ENCODE measurements at places on chromosomes 16 and 17. TPM values are rescaled to one million over a fixed set of nuclear protein-coding genes. Genes with fewer than 3 reads are reported as not detected.

GRCh38 chr16:67268136-67268579 lies 11.2 kb upstream of the PLEKHG4 start:
- no peaks in the 10 kb centered on the region for H3K4me1 ChIP-seq
- no peak overlapping the region for H3K27ac ChIP-seq
- DNase-seq: peak; percentile 83
- no peak overlapping the region for H3K4me3 ChIP-seq

DNA sequence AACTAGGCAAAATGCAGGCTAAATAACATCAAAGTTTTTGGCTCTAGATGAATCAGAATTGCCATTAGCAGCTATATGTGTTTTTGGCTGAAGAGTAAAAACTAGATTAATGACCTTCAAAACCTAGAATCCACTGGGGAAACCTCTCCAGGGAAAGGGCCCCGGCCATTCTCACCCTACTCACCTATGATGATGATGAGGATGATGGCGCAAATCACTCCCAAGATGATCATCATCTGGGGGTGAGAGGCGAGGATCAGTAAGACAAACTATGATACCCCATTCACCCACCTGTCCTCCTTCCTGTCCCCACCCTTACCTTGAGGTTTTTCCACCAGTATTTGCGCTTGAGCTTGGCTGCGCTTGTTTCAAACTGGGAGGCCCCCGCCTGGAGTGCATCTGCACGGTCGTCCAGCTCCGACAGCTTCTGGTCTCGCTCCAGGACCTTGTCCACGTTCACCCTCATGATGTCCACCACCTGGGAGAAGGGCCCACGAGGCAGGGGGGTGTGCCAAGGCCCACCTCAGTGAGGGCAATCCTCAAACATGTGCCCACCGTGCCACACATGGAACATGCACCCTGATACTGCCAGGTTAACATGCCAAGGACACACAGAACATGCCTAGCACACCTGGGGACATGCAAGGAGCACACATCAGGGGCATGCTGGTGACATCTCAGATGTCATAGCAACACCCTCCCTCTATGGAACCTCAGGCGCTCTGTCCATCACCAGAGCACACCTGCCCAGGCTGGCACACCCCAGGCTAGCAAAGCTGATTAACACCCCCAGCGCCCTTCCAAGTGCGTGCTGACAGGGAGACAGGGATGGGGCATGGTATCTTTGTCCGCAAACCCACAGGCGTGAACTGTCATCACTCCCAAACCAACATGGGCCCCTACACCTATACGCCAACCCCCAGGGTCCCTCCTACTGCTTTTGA lies 1.2 kb downstream of the VAMP2 start:
- H3K27ac ChIP-seq: peak overlapping the region; percentile 89
- DNase-seq: peak; percentile 64
- peak overlapping the region; percentile 66 for H3K4me3 ChIP-seq
- H3K4me1 ChIP-seq: no peaks in the 10 kb centered on the region
- no peaks in the 10 kb centered on the region for H3K36me3 ChIP-seq

GRCh38 chr17:29004081-29004692 lies 1.6 kb downstream of the SEZ6 start:
- H3K4me1 ChIP-seq: no peaks in the 10 kb centered on the region
- no peaks in the 10 kb centered on the region for H3K27me3 ChIP-seq

- no peaks in the 10 kb centered on the region for H3K36me3 ChIP-seq
- no peak overlapping the region for H3K4me3 ChIP-seq
- no peak for DNase-seq
- H3K27ac ChIP-seq: no peak overlapping the region
Observed at GRCh38 chr16:86181526-86181925, 282.6 kb downstream of the IRF8 start.

DNA sequence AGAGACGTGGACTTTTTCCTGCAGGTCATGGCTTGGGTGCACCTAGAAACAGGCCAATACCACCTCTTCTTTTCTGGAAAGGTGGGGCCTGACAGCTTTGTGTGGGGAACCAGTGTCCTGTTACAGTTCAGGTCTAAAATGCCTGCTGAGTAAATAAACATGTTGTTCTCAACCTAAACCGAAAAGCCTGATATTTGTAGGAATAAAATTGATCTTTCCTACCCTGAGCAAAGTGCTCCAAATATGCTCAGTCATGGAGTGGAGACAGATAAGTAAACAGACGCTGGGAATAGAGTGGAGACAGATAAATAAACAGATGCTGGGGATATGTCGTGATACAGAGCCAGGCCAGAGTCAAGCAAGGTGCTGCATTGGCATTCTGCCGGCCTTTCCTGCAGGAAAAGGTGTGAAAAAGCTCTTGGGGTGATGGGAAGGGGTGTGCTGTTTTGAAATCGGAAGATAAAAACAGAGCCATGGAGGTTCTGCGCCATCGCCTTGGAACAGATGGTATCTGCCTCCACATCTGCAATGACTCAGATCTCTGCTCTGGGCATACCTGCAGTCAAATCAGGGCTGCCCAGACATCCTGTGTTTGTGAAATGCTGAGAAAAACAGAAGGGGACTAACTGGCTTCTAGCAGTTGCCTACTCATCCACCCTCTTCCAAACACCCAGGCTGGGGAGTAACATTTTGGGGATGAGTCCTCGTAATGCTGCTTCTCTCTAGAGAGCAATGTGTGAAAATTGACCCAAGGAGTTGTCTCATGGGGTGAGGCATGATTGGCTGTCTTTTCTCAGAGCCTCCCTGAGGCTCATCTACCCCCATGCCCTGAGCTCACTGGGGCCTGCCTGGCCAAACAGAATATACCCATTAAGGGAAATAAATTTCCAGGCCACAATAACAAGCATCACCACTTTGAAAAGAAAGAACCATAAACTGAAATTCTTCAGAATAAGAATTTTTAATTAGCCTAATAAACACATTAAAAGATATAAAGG lies 16.8 kb upstream of the TRPV2 start:
- no peak for DNase-seq
- H3K4me1 ChIP-seq: peaks cover 2% of the 10 kb centered on the region
- no peak overlapping the region for H3K27ac ChIP-seq
- H3K27me3 ChIP-seq: no peaks in the 10 kb centered on the region

DNA sequence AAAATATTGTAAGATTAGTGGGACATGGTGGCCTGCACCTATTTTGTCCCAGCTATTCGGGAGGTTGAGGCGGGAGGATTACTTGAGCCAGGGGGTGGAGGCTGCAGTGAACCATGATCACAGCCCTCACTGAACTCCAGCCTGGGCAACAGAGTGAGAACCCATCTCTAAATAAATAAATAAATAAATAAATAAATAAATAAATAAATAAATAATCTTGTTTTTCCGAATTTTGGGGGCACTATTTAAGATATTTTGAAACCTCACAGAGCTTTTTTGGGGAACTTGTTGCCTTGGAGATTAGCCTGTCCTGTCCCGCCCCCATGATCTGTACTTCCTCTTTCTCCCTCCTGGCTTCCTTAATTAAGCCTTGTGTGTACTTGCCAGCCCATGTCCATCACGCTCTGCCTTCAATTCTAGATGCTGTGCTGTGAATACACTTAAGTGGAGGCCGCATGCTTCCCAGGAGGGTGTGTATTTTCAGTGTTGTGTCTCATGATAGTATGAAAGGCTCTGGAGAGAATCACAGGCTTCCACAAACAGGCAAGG lies 4.4 kb downstream of the LGALS9 start:
- H3K4me1 ChIP-seq: no peaks in the 10 kb centered on the region
- H3K36me3 ChIP-seq: no peaks in the 10 kb centered on the region
- no peaks in the 10 kb centered on the region for H3K27me3 ChIP-seq
- no peak for DNase-seq

DNA sequence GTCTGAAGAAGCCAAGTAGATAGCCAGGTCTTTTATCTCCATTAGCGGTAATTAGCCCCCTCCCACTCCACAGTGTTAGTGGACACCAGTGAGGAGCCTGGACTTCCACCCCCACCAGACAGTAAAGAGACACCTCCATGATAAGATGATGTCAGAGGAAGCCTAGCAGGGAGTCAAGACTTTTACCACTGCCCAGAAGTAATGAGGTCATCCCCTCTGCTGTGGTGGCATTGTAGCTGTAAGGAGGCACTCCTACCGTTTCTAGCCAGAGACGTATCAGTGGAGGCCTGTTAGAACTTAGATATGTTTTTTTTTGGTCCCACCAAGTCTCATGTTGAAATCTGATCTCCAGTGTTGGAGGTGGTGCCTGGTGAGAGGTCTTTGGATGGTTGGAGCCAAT lies 38.1 kb downstream of the PIK3R5 start:
- DNase-seq: no peak
- H3K4me3 ChIP-seq: no peak overlapping the region
- no peaks in the 10 kb centered on the region for H3K36me3 ChIP-seq

GRCh38 chr17:6568184-6568758 lies 11.9 kb upstream of the PITPNM3 start:
- no peaks in the 10 kb centered on the region for H3K36me3 ChIP-seq
- no peaks in the 10 kb centered on the region for H3K27me3 ChIP-seq
- H3K4me1 ChIP-seq: no peaks in the 10 kb centered on the region

DNA sequence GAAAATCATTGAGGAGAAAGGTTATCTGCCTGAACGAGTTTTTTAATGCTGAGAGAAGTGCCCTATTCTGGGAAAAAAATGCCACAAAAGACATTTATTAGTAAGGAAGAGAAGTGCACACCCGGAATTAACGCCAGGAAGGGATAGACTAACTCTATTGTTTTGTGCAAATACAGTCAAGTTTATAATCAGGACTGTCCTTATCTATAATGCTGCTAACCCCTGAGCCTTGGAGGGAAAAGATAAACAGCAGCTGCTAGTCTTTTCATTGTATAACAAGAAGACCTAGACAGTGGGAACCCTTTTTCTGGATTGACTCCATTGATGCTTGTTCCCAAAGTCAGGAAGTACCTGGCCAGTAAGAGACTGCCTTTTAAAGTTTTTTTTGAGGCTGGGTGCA lies 26.5 kb downstream of the BCAS3 start:
- DNase-seq: no peak
- no peaks in the 10 kb centered on the region for H3K4me1 ChIP-seq
- H3K36me3 ChIP-seq: no peaks in the 10 kb centered on the region

GRCh38 chr17:81902023-81902652 lies at the start of gene NPB:
NPB (plus strand) TSS chr17:81902238; CDS start chr17:81902278, 40 bp downstream.
- peaks cover 2% of the 10 kb centered on the region for H3K36me3 ChIP-seq
- no peaks in the 10 kb centered on the region for H3K27me3 ChIP-seq
- H3K27ac ChIP-seq: no peak within 1 kb of the TSS
- DNase-seq: no peak
- peak within 1 kb of the TSS; percentile 3 for H3K4me3 ChIP-seq

GRCh38 chr17:46212634-46213435 lies 19.6 kb upstream of the KANSL1 start:
- H3K36me3 ChIP-seq: no peaks in the 10 kb centered on the region
- H3K27ac ChIP-seq: no peak overlapping the region
- H3K27me3 ChIP-seq: no peaks in the 10 kb centered on the region
- DNase-seq: no peak
- H3K4me1 ChIP-seq: no peaks in the 10 kb centered on the region

DNA sequence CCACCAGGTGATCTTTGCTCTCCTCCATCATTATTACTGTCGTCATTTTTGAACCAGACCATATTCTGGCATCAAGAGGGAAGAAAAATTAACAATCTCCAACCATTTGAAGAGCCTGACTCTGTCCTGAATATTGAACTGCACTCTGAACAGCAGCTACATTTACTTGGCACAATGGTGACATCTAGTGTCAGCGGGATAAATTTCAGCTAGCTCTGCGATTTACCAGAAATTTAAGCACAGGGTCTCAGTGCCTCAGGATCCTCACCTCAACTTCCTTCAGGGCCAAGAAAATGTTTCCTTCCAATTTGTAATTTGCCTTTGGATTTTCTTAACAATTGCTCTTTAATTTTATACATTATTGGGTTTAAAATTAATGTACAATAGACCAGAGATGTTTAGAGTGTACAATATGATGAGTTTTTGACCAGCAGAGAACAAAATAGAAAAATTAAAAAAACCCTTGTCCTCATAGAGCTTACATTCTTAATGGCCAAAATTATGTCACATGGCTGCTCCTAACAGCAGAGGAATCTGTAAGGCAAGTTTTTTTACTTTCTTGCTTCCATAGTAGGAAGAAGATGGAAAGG lies 10.7 kb upstream of the ZNF19 start:
- DNase-seq: no peak
- H3K27me3 ChIP-seq: no peaks in the 10 kb centered on the region
- no peak overlapping the region for H3K4me3 ChIP-seq
- no peak overlapping the region for H3K27ac ChIP-seq
- no peaks in the 10 kb centered on the region for H3K4me1 ChIP-seq

- no peak overlapping the region for H3K27ac ChIP-seq
- no peaks in the 10 kb centered on the region for H3K36me3 ChIP-seq
- no peaks in the 10 kb centered on the region for H3K27me3 ChIP-seq
- no peak for DNase-seq
- H3K4me3 ChIP-seq: no peak overlapping the region
- no peaks in the 10 kb centered on the region for H3K4me1 ChIP-seq
Observed at GRCh38 chr16:58051296-58051695, 25.7 kb downstream of the MMP15 start.

ABCA10 gene
- 6.3 TPM for total RNA-seq

NPIPB6 gene
- 3.3 TPM for total RNA-seq

MFAP4 gene
- 564 TPM for total RNA-seq

CCL2 gene
- total RNA-seq: 114 TPM

RCVRN gene
- 0.23 TPM for total RNA-seq

ADORA2B gene
- 1.2 TPM for total RNA-seq

AIPL1 gene
- total RNA-seq: not detected

CCL7 gene
- not detected for total RNA-seq
